ENCODE measurements at places on chromosomes 7 and 10. TPM values are rescaled to one million over a fixed set of nuclear protein-coding genes. Genes with fewer than 3 reads are reported as not detected.

The PLEKHS1 gene
- total RNA-seq: not detected

The PPP1R17 gene
- total RNA-seq: not detected

The CTAGE4 gene
- 1.1 TPM for total RNA-seq

The COG5 gene
- total RNA-seq: 73.0 TPM

The FRMD4A gene
- 133 TPM for total RNA-seq

The CPSF4 gene
- total RNA-seq: 26.5 TPM

The ABCC2 gene
- total RNA-seq: 1.1 TPM

The FFAR4 gene
- not detected for total RNA-seq

The HECW1 gene
- not detected for total RNA-seq

The FLNC gene
- 93.9 TPM for total RNA-seq

The OPN4 gene
- total RNA-seq: not detected

The TRAPPC14 gene
- total RNA-seq: 9.9 TPM

The LRRC61 gene
- 0.13 TPM for total RNA-seq

The SFTPD gene
- total RNA-seq: not detected

The WEE2 gene
- total RNA-seq: not detected

The BEND7 gene
- total RNA-seq: 12.9 TPM

The CAV1 gene
- total RNA-seq: 1,517 TPM

The ALOX5 gene
- not detected for total RNA-seq

The SMKR1 gene
- total RNA-seq: 0.13 TPM

The CYP2C19 gene
- not detected for total RNA-seq

The CALU gene
- 486 TPM for total RNA-seq

The NRCAM gene
- total RNA-seq: 157 TPM

The CABCOCO1 gene
- 0.07 TPM for total RNA-seq

The ZMIZ1 gene
- total RNA-seq: 20.2 TPM

The TEX47 gene
- total RNA-seq: not detected

The FAM204A gene
- total RNA-seq: 91.4 TPM

The NACAD gene
- total RNA-seq: 0.66 TPM

The PDE6C gene
- not detected for total RNA-seq

The OPN1SW gene
- total RNA-seq: not detected

The SLC29A4 gene
- 1.9 TPM for total RNA-seq

The ZNF438 gene
- 15.8 TPM for total RNA-seq

The TRPV5 gene
- total RNA-seq: not detected

The TAS2R3 gene
- total RNA-seq: 1.7 TPM

The RBM17 gene
- 71.5 TPM for total RNA-seq

The SPAM1 gene
- total RNA-seq: not detected

The SPDYE8 gene
- not detected for total RNA-seq

The MMS19 gene
- total RNA-seq: 125 TPM

The GPR85 gene
- 0.53 TPM for total RNA-seq

The COPS6 gene
- 103 TPM for total RNA-seq

The GTF2IRD1 gene
- total RNA-seq: 5.6 TPM

The SH2B2 gene
- total RNA-seq: 0.93 TPM

The AKR1C1 gene
- 7.2 TPM for total RNA-seq

The ZNF679 gene
- not detected for total RNA-seq

The SFTPA2 gene
- not detected for total RNA-seq

The COL28A1 gene
- not detected for total RNA-seq

The GFRA1 gene
- total RNA-seq: not detected

The ADAM22 gene
- total RNA-seq: 0.79 TPM

The UFSP1 gene
- total RNA-seq: 3.1 TPM

The TBC1D12 gene
- 16.8 TPM for total RNA-seq

The CYP2C9 gene
- not detected for total RNA-seq

The PAXIP1 gene
- total RNA-seq: 17.8 TPM

The HOXA11 gene
- not detected for total RNA-seq

The TMEM184A gene
- not detected for total RNA-seq

The CALCR gene
- total RNA-seq: not detected

The SEMA3E gene
- total RNA-seq: 0.29 TPM

The NDUFB2 gene
- 145 TPM for total RNA-seq

Measured in thoracic aorta endothelial cell (primary cell).